ENCODE measurements at places on chromosomes 16 and 17.
A peak's percentile ranks its signal among the peaks of the same experiment; 100 is the strongest.

DNA sequence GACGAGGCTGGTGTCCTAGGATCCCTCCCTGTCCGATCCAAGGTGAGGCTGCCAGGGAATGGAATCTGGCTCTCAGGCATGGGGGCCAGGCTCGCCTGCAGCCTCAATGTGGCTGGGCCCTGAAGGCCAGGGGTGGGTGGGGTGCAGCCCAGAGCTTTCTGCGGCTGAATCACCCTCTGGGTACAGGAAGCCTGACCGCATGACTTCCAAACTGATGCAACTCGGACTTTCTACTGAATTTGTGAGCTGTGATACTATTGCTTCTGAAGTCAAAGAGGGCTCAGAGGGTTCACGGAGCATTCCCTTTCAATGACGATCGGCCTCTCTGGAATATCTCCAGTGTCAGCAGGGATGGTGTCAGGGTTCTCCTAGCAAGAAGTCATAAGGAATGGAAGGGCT, 123.7 kb downstream of the METRNL start:
- peak; percentile 96 for DNase-seq

GRCh38 chr16:4115949-4116318, 308 bp downstream of the ADCY9 start:
- no peak for DNase-seq

DNA sequence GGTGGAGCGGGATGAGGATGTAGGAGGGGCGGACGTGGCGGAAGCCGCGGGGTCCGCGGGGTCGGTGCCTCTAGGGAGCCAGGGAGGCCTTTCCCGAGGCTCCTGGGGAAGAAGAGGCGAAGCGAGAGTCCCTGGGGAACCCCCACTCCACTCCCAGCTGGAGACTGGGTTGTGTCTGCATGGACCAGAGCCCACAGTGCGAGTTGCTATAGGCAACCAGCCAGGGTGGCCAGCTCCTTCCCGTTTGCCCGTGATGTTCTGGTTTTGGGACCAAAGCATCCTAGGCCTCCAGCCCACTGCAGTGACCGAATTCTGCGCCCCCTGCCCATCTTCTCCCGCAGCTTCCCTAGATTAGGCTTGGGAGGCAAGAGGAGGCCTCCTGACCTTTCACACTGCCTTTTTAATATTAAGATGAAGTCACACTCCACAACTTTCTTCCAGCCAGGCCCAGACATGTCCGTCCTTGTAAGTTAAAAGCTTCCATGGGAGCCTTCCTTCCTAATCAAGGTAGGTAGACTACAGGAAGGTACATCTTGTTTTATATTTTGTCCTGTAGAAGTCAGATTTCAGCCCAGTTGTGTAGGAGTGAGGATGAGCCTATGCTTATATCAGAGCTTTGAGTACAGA, 469 bp downstream of the AMZ2 start:
- peak; percentile 68 for DNase-seq

DNA sequence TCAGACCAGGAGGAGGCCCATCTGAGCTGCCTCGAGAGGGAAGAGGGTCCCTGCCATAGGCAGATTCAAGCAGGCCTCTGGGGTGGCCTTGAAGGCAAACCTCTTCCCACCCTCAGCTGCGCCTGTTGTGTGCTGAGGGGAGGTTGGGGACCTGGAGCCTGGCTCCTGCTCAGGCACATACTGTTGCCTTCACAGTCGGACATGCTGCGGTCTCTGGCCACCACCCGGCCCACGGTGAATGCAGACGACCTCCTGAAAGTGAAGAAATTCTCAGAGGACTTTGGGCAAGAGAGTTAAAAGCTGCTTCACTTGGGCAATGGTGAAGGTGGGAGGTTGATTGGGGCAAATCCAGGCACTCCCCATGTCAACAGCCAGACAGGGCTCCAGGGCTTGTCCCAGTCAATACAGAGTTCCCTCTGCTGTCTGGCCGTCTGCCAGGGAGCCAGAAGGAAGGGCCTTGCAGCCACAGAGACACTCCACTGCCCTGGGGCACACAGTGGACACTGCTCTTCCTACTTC, 6.3 kb downstream of the PDF start:
- DNase-seq = peak; percentile 86

- DNase-seq = no peak
These were observed 119.7 kb upstream of the LHX1 start for GRCh38 chr17:36817483-36818048.

GRCh38 chr16:49547448-49547847, 173.8 kb downstream of the C16orf78 start:
- no peak for DNase-seq

DNA sequence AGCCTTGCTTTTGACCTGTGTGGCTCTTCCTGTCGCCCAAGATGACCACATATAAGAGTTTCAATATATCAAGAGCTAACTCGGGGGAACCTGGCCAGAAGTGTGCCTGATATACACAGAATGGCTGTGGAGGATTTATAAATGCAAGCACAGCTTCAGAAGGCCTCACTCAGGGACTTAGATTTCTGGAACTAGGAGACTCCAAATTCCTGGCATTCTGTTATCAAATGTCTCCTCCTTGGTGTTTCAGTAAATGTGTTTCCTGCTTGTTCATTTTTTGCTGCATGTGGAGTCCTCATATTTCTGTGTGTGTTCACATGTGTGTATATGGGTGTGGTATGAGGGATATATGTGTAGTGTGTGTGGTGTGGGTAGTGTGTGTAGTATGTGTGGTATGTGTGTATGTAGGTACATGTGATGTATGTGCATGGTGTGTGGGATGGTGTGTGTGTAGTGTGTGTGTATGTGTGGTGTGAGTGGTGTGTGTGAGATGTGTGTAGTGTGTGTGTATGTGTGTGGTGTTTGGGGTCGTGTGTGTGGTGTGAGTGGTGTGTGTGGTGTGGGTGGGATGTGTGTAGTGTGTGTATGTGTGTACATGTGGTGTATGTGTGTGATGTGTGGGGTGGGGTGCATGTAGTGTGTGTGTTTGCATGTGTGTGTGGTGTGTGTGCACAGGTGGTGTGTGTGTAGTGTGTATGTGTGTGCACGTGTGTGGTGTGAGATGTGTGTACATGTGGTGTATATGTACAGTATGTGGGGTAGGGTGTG, 981 bp upstream of the CD300H start:
- DNase-seq = no peak

- no peak for DNase-seq
These were observed 2.4 kb downstream of the MATCAP1 start for GRCh38 chr16:67181346-67181745.

GRCh38 chr16:14098081-14098480, 27.0 kb downstream of the MRTFB start:
- DNase-seq = no peak
